Ovary (tissue), 10 donors: ENCODE measurements at places on chromosomes 2 and 18. TPM values are rescaled to one million over a fixed set of nuclear protein-coding genes. Genes with fewer than 3 reads are reported as not detected.

Gene KCNE4
- total RNA-seq, result 8.0 TPM

Gene LHCGR
- total RNA-seq, result 4.8 TPM

Gene CCL20
- total RNA-seq, result not detected

GRCh38 chr18:26993568-26993967, 128.1 kb upstream of the AQP4 start:
- DNase-seq, result no peak

GRCh38 chr18:55694291-55694690, 106.3 kb upstream of the TCF4 start:
- no peak for DNase-seq

- DNase-seq, result no peak
These were observed 89.6 kb downstream of the TPO start for GRCh38 chr2:1502891-1503304.

DNA sequence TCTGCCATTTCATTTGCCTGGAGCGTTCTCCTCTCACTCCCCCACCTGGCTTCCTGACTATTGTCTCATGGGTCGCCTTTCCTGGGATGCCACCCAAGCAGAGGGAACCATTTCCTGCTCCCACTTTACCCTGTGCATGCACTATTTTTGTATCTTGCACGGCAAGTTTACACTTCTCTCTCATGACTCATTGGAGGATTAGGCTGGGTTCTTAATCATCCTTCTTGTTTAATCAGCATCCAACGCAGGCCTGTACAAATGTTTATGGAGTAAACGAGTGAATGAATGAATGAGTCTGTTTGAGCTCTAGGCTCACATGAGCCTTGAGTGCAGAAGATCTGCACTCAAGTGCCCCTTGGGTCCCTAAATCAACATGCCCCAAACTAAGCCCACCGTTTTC, 3.8 kb upstream of the ARHGAP25 start:
- DNase-seq, result no peak

DNA sequence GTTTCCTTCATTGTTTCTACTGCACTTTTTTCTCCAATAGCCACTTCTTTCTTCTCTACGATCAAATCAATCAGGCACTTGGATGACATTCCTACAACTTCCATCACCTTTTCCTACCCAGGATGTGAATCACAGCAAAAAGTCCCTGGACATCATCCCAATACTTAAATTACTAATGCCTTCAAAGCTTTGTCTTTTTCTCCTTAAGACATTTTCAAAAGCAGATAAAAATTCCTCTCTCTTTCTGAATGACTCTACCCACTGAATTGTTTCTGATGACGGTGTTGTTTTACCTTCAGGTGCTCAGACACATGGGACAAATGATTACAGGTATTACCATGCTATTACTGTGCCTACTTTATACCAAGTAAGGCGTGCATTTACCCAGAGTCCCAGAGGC, 500.9 kb downstream of the FBXO15 start:
- DNase-seq, result no peak

GRCh38 chr2:33395655-33396249, 80.7 kb upstream of the RASGRP3 start:
- DNase-seq, result no peak

GRCh38 chr2:174628528-174629169, 31.0 kb upstream of the WIPF1 start:
- DNase-seq, result no peak

- no peak for DNase-seq
These were observed 188.1 kb downstream of the ARL4C start for GRCh38 chr2:234308813-234309195.
